ENCODE measurements at places on chromosomes 16 and 17.
A peak's percentile ranks its signal among the peaks of the same experiment; 100 is the strongest.

- no peak for DNase-seq
Observed at GRCh38 chr17:30552994-30553566, 75.9 kb downstream of the GOSR1 start.

DNA sequence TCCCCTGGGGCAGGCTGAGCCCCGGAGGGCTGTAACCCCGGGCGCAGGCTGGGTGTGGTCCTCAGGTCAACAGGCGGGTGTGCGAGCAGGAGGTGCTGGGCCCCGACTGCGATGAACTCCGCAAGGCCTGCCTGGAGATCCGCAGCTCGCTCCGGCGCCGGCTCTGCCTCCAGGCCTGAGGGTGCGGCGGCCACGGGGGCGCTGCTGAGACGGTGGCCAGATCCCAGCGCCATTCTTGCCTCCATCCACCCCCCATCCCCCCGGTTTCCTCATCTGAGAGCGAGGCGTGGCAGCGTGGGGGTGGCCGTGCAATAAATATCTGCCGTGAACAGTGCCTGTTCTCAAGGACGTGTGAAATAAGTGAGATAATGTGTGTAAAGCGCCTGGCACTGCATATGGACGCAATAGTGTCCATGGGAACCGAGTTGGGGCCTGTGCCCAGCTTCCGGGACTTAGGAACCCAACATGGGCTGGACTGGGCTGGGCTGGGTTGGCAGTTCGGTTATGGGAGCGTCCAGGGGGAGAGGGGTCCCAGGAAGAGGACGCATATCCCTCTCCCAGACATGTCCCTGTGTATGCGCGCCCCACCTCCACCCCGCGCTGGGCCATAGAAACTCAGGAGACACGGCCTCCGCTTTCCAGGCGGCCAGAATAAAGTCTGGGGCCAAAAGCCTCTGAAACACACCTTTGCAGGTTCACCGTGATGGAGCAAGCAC, 15.0 kb downstream of the ZNF213 start:
- DNase-seq = no peak

DNA sequence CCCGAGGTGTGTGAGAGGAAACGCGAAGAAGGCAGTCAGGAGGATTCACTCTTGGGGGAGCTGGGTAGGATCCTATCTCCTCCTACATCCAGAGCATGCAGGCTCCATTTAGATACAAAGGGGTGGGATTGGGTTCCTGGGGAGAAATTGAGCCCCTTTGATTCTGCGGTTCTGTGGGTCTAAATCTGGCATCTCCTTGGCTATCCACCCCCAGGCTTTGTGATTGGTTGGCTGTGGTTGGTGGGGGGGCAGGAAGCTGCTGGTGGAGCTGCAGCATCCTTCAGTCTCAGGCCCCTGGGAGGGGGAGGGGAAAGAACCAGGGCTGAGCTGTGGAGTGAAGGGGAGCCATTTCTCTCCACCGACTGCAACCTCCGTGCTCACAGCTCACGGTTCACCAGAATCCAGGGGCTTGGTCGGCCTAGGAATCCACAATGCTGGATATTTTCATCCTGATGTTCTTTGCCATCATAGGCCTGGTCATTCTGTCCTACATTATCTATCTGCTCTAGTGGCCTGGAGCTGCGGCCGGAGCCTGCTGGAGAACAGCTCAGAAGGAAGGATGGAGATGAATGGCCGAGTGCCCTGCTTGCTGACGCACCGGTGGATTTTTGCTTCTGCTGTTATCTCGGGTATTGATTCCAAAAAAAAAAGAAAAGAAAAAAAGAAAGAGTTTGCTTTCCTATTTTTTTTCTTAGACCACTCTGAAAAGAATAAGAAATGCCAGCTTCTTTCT, at the start of gene LASP1NB:
TSS of gene LASP1NB (plus strand) at position 352 of the 733 bp plus-strand sequence.
- DNase-seq = peak; percentile 19

- no peak for DNase-seq
Observed at GRCh38 chr17:78946131-78946530, 20.9 kb upstream of the TIMP2 start.

DNA sequence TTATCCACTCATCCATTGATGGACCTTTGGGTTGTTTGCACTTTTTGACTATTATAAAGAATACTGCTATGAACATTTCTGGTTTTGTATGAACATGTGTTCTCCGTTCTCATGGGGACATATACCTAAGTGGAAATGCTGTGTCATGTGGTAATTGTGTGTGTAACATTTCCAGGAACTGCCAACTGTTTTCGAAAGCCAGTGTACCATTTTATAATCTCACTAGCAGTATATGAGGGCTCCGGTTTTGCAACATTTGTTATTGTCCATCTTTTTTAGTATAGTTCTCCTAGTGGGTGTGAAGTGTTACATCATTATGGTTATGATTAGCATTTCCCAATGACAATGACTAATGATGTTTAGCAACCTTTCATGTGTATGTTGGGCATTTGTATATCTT, 5.1 kb upstream of the TRIM25 start:
- no peak for DNase-seq

GRCh38 chr17:57609125-57609877, 135.8 kb downstream of the CCDC182 start:
- no peak for DNase-seq

DNA sequence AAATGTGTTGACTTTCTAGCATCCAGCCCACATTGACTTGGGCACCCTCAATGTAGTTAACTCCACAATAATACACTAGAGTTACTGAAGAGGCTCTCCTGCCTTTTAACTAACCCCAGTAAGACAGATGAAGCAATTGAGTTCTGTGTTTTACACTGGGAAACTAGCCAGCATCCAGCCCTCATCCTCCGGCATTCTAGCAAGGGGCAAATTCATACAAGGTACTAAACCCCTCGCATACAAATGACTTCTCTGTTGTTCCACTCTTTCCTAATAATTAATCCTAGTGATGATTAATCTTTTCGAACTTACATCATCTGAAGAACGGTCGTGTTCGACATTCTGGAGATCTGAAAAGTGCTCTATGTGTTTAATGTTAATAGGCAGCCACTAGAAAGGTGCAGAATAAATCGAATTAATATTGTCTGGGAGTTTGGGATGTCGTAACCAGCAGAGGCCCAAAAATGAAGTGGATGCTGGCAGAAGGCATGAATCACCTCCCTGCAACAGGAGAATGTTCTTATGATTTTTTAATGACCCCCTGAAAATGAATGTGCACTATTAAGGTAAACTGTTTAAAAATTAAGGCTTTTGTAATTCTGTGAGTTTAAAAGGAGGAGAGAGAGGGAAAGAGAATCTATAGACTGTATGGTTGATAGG, 249.4 kb downstream of the SNX29 start:
- DNase-seq = no peak

DNA sequence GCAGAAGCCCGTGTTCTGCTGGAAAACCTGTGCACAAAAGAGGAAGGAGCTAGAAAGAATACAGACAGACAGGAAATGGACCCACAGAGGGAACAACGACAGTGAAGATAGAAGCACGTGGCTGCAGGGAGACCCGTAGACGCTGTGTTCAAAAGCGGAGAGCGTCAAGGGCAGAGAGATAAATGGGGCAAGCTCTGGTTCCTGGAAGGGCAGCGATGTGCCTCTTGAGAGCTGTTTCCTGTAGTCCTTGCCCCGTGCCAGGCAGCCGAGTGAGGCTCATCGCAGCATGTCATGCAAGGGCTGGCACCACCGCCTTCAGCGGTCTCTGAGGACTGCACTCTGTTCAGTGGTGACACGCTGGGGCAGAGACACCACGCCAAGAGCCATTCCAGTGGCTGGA, 43.6 kb upstream of the CACNG5 start:
- DNase-seq = no peak

GRCh38 chr17:73492125-73492820, 152.0 kb downstream of the SDK2 start:
- DNase-seq = no peak

Data from activated CD4-positive, alpha-beta T cell treated with anti-CD3 and anti-CD28 coated beads for 24 hours (primary cell).